ENCODE measurements at places on chromosomes 12 and 14. TPM values are rescaled to one million over a fixed set of nuclear protein-coding genes. Genes with fewer than 3 reads are reported as not detected.

The SYCP3 gene
- 0.50 TPM for total RNA-seq

The BEGAIN gene
- 3.4 TPM for total RNA-seq

The SLC17A8 gene
- total RNA-seq: not detected

The CHGA gene
- total RNA-seq: not detected

The ARHGEF40 gene
- 0.16 TPM for total RNA-seq

The PTHLH gene
- not detected for total RNA-seq

The CIROP gene
- total RNA-seq: not detected

DNA sequence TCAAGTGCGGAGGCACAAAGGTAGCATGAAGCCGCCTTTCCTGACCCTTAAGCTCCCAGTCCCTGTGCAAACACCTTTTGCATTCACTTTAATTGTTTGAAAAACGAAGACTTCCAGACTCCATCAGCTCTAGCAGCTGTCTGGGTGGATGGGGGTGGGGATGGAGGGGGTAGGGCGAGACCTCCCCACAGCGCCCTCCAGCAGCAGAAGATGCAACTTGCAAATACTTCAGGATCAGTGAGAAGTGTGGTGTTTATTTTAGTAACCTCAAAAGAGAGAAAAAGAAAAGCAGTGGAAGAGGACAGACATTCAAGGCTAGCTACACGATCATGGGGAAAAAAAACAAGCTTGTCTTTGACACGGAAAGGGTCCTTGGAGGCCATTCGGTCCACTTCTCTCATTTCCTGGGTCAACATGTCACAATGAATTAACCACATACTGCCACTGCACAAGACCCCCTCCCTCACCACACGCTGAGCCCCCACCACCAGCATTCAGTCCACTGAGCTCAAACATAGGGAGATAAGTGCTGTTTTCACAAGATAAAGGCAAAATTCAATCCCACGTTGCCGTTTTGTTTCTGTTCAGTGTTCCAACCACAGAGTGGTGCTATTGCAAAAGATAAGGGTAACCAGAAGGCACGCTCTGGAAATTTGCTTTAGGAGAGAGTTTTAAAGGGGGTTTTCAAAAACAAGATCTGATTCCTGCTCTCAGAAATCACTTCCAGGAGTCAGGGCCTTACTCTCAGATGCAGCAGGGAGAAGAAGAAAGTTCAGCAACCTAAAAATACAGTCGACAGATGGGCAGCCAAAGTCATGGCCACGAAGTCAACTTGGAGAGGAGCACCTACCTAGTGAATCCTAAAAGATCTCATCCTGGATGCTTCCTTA lies 3.3 kb upstream of the NTF3 start:
- no peak for DNase-seq

DNA sequence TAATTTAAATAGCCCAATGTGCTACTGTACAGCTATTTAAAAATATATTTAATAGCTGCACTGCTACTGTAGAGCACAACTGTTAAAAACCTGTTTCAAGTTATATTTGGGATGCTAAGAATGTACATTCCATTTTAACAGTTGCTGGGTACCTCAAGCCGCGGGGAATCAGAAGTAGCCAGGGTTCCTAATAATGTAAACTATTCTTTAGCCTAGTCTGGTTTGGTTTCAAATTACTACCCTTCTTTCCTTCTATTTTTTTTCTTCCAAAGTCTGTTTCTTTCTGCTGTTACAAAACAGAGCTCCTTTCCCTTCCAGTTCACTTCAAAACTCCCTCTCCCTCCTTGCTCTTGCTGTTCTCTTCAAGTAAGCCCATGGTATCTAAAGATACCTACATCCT lies 21.3 kb downstream of the SCAF11 start:
- no peak for DNase-seq

- no peak for DNase-seq
Observed at GRCh38 chr14:61109288-61109687, 128.2 kb downstream of the SLC38A6 start.

- no peak for DNase-seq
Observed at GRCh38 chr12:81295251-81295650, 217.4 kb downstream of the ACSS3 start.

- no peak for DNase-seq
Observed at GRCh38 chr12:117127933-117128823, 29.0 kb upstream of the TESC start.

DNA sequence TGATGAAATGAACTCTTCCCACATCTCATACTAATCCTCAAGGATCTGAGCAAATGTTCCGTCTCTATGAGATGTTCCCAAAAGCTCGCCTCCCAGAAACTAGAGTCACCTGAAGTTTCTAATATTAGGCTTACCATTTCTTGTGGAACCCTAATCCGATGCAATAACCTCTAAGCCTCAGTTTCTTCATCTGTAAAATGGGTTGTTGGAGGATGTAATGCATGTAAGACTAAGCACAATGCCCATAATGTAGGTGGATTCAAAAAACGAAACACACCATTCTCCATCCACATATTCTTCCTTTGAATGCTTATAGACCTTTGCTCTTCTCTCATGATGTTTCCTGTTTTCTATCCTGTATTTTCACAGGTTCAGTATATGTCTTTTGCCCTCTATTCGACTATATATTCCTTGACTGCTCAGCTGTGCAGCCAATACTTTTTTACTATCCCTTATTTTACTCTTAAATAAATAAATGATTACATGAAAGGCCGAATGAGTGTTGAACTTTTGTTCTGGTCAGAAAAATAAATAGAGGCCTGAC lies 307.3 kb upstream of the G2E3 start:
- no peak for DNase-seq

- DNase-seq: no peak
Observed at GRCh38 chr12:93144109-93144508, 215.0 kb upstream of the EEA1 start.

GRCh38 chr14:52878469-52878868 lies 72.4 kb downstream of the FERMT2 start:
- DNase-seq: no peak

DNA sequence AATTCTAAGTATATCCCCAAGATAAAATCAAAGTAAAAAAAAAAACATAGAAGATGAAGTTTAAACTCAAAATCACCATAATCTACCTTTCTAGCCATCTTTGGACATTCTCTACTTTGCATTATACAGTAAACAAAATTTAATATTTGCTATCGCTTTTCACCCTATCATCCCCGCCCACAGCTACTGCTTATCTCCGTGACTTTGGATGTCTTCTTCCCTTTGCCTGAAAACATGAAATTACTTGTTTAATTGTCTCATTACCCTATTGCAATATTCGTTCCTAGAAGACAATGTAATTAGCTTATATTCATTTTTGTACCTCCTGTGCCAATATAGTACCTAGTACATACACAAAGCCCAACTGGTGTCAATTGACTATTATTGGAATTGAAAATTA lies 9.3 kb downstream of the SYNJ2BP start:
- no peak for DNase-seq

GRCh38 chr14:96811985-96812667 lies 14.9 kb downstream of the VRK1 start:
- no peak for DNase-seq

DNA sequence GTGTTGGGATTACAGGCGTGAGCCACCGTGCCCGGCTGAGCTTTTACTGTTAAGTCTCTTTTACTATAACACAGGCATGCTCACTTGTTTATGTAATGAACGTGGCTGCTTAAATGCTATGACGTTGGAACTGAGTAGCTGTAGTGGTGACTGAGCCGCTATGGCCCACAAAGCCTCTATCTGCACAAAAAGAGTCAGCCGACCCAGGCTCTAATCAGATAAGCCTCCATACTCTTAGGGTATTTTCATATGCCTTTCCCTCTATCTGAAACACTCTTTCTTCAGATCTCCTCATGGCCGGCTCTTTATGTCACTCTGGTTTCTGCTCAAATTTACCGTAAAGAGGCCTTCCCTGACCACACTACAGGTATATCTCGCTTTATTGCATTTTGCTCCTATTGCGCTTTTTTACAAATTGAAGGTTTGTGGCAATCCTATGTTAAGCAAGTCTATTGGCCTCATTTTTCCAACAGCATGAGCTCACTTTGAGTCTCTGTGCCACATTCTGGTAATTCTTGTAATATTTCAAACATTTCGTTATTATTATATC lies 8.0 kb downstream of the SLC2A14 start:
- no peak for DNase-seq

DNA sequence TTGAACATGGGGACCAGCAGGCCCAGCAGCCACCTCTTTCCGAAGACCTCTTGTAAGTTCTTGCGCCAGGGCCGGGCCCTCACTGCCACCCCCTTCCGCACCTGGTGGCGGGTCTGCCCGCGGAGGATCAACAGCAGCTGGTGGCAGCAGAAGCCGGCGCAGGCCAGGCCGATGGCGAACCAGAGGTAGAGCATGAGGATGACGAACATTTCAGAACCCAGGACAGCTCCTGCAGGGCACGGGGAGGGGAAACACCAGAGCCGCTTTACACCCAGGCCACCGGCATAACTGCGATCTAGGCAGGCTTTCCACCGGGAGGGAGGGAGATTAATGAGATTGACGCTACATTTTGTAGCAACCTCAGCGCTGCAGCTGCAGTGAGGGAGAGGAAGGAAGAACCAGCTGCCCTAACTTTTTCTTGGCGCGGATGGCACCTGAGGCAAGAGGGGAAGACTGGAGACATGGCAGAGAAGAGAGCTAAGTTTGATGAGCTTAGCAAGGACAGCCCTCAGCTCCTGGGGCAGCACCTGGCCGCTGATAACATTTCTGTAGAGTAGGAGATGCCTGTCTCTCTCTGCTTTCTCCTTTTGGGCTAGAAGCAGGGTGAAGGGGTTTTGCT lies 7.8 kb downstream of the ZDHHC22 start:
- peak; percentile 64 for DNase-seq

DNA sequence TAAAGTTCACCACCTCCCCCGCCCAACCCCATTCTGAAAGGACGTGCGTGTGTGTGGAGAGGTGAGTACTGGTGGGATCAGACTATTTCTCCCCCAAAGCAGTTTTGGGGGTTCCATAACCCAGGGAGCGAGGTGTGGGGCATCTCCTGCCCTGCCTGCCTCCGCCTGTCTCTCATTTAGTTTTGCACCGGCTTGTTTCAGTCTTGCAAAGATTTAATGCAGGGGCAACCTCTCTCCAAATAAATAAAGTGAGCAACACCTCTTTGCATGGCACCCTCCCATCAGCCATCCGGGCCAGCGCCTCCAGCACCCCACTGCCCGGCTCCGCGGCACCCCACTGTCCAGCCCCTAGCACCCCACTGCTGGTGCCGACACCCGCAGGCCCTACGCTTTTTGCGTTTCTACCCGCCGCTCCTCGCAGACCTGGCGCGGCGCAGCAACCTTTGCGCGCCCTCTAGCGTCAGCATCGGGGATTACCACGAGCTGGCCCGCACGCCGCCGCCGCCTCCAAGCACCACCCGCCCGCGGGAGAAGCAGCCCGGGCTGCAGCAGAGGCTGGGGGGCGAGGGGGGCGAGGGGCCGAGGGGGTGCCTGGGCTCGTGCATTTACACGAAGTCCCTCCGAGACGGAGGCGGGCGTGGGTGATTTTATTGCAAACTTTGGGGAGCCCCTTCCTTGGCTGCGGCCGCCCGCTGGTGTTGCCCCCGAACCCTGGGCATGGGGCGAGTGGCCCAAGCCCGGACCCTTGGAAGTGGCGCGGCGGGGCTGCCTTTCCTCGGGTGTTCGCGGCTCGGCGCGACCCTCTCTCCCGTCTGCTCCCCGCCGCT lies 55.8 kb upstream of the VRK1 start:
- DNase-seq: peak; percentile 70

DNA sequence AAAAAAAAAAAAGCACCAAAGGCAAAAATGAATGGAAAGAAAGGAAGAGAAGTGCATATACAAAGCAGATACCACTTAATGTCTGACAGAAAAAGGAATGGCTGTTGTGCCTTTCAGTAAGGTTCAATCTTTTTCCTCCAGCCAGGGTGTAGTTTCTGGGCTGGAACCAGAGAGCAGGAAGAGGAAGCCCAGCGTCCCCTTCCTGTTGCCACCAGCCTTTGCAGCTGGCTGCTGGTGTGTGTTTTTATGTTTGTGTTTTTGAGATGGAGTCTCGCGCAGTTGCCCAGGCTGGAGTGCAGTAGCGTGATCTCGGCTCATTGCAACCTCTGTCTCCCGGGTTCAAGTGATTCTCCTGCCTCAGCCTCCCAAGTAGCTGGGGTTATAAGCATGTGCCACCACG lies 64.6 kb upstream of the LTA4H start:
- no peak for DNase-seq

DNA sequence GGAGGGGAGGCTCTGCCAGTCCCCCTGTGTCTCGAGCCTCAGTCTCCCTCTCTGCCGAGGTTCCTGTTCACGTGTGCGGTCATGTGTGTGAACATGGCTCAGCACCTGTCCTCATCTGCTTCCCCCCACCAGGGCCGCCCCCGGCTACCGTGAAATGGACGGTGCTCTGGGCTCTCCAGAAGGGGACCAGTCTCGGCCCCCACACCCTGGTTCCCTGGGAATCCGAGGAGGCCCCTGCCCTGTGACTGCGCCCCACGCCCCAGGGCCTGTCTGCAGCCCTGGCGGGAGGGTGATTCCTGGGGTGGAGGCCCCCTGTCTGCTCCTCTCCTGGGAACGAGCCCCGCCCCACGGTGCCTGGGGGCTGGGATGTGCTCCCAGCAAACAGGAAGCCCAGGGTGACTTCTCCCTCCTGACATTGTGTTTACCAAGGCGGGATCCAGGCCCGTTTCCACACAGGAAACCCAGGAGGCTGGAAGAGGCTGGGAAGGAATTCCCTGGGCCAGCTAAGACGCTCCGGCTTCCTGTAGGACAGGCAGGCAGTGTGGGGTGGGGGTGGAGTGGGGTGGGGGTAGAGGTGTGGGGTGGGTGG lies 46.6 kb downstream of the KIF26A start:
- no peak for DNase-seq

DNA sequence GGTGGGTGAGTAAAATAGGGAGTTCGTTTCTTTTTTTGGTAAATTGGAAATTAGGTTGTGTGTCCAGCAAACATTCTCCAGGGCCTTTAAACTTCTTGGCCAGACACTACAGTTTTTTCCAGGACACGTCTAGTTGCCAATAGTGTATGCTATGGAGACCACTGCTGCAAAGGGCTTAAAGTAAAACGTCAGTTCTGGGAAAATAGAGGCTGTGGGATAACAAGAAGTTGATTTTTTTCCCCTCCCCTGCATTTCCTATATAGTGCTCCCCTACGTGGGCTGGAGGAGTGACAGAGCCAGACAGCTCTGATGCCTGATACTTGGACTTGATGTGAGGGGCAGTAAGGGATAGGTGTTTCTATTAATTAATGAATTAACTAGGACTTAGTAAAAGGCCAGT lies 2.4 kb downstream of the ACVR1B start:
- DNase-seq: no peak

DNA sequence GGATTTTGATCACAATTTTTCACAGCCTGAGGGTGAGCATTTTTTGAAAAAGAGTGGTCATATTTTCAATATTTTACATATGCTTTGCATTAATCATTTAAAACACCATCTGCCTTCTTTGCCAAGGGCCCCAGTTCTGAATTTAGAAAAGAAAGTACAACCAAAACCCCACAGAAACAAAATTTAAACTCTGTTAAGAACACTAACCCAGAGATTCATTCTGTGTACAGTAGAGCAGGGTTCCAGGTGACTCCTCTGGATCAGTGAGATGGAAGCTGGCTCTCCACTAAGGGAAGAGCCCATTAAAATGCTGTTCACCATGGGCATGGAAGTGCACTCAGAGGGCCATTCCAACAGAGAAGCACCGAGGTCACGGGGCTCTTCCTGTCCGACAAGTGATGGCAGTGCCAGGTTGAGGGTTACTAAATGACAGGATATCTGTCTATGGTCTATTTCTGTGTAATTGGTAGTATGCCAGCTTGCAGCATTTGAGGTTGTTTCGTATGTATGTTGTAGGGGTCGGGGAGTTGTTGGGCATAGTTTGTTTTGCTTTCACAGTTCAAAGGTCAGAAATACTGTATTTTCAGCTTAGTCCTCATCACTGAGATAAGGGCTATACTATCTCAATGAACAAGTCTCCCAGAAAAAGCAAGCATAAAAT lies 95.9 kb downstream of the SLC35F4 start:
- DNase-seq: no peak
